ENCODE measurements at places on chromosomes 1 and 21. TPM values are rescaled to one million over a fixed set of nuclear protein-coding genes. Genes with fewer than 3 reads are reported as not detected.
A peak's percentile ranks its signal among the peaks of the same experiment; 100 is the strongest.

DNA sequence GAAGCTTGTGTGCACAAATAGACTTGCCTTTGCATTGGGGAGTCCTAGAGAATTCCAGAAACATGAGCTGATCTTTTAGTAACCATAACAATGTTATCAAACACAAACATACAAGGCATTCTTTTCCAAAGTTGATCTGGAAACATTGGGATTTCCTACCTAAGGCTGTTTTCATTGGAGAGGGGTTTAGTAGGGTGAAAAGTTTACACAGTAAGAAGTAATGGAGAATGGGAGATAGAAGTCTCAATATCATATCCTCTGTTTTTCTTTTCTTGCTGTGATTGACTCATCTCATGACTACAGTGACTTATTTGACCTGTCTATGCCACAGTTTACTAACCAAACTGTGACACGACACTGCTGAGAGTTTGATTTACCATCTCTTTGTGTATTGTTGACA, 65.6 kb upstream of the PLA2G4A start:
- no peak for DNase-seq

DNA sequence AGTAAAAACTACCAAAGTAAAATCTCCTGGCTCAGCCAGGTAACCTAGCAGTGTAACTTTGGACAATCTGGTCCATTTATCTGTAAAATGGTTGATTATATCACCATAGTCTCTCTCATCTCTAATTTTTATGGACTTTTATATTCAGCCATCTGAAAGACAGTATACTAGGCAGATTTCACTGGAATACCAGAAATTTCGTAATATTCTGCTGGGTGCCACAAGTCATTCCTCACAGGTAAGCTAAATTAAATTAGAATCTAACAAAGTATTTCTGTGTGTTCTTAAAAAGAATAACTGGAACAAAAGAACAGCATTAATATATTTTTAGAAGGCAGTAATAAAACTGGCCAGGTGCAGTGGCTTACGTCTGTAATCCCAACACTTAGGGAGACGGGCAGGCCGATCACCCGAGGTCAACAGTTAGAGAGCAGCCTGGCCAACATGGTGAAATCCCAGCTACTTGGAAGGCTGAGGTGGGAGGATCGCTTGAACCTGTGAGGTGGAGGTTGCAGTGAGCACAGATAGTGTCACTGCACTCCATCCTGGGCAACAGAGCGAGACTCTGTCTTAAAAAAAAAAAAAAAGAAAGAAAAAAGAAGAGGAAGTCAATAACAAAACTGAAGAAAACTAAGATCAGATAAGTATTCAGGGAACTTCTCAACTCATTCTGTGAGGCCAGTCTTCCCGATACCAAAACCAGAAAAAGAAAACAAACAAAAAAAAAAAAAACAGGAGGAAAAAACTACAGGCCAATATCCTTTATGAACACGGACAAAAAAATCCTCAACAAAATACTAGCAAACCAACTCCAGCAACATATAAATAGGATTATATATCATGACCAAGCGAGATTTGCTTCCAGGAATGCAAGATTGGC, 35.9 kb downstream of the PIK3R3 start:
- no peak for DNase-seq

GRCh38 chr1:182041615-182042014, 19.9 kb downstream of the ZNF648 start:
- peak; percentile 80 for DNase-seq

DNA sequence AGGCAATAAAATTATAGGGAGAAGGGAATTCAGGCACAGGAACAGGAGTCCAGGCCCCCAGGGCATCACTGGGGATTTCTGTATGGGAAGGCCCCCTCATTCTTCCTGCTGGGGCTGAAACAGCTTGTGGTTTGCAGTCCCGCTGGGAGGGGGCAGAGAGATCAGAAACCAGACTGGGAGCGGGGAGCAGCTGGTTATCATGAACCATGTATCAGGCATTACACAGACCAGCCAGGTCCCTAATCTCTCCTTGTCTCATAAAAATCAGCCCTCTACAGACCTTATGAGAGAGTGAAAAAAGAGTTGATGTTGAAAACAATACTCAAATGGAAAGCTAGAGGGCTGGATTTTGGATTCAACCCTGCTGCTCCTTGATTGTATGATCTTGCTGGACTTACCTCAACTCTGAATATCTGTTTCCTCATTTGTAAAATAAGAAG, 93.4 kb upstream of the F3 start:
- DNase-seq = no peak

DNA sequence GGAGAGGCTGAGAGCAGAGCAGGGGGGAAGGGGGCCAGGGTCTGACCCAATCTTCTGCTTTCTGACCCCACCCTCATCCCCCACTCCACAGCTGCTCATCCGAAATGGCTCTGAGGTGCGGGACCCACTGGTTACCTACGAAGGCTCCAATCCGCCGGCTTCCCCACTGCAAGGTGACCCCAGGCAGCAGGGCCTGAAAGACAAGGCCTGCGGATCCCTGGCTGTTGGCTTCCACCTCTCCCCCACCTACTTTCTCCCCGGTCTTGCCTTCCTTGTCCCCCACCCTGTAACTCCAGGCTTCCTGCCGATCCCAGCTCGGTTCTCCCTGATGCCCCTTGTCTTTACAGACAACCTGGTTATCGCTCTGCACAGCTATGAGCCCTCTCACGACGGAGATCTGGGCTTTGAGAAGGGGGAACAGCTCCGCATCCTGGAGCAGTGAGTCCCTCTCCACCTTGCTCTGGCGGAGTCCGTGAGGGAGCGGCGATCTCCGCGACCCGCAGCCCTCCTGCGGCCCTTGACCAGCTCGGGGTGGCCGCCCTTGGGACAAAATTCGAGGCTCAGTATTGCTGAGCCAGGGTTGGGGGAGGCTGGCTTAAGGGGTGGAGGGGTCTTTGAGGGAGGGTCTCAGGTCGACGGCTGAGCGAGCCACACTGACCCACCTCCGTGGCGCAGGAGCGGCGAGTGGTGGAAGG, 17.1 kb upstream of the HDAC1 start:
- no peak for DNase-seq

GRCh38 chr1:245772739-245773138, 618.0 kb downstream of the KIF26B start:
- no peak for DNase-seq

- no peak for DNase-seq
These were observed 163.6 kb downstream of the PAPPA2 start for GRCh38 chr1:176626572-176627061.

CA6 gene
- not detected for polyA plus RNA-seq

- no peak for DNase-seq
These were observed 12.5 kb downstream of the KIF17 start for GRCh38 chr1:20705203-20705755.

TFF3 gene
- 0.07 TPM for polyA plus RNA-seq
